Activated CD8-positive, alpha-beta memory T cell treated with anti-CD3 and anti-CD28 coated beads for 24 hours (primary cell): ENCODE measurements at places on chromosomes 6 and 20.

GRCh38 chr6:26545627-26546026 lies 7.5 kb downstream of the HMGN4 start:
- no peak for DNase-seq

DNA sequence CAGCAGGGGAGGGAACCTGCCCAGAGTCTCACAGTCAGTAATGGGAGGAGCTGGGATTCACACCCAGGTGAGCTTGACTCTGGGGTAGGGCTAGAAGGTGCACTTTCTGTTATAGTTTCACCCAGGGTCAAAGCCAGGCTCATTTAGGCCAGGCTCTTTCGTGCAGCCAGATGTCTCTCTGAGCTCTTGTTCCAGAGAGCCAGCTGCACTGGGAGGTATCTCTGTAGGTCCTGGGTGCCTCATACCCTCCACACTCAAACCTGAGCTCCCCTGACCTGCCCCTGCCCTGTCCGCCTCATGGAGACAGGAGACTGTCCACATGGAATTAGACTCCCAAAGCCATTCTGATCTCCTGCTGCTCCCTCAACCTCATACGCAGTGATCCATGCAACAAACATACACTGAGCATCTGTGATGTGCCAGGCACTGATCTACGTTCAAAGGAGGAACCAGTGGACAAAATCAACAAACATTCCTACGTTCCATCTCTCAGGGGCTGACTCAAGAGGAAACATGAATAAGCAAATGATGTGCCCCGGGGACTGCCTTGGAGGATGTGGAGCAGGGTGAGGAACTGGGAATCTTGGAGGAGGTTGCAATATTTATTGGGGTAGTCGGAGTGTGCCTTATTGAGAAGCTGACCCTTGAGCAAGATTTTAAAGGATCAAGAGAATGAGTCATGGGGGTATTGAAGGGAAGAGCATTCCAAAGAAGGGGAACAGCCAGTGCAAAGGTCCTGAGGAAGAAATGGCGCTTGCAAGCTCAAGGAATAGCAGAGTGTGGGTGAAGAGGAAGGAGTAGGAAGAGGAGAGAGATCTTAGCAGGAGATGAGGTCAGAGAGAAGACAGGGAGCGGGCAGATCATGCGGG lies 71.3 kb upstream of the TOX2 start:
- DNase-seq, result no peak

GRCh38 chr6:16503970-16504415 lies 257.3 kb downstream of the ATXN1 start:
- DNase-seq, result no peak

GRCh38 chr6:99868074-99868702 lies 125.8 kb downstream of the MCHR2 start:
- peak; percentile 87 for DNase-seq

DNA sequence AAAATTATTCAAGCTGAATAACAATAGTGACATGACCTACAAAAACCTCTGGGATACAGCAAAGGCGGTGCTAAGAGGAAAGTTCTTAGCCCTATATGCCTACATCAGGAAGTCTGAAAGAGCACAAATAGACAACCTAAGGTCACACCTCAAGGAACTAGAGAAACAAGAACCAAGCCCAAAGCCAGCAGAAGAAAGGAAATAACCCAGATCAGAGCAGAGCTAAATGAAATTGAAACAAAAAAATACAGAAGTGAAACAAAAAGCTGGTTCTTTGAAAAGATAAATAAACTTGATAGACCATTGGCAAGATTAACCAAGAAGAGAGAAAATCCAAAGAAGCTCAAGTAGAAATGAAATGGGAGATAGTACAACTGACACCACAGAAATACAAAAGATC lies 47.6 kb upstream of the NOTCH4 start:
- no peak for DNase-seq
